PC-3 (cell line): ENCODE measurements at places on chromosomes 4 and X. TPM values are rescaled to one million over a fixed set of nuclear protein-coding genes. Genes with fewer than 3 reads are reported as not detected.

DNA sequence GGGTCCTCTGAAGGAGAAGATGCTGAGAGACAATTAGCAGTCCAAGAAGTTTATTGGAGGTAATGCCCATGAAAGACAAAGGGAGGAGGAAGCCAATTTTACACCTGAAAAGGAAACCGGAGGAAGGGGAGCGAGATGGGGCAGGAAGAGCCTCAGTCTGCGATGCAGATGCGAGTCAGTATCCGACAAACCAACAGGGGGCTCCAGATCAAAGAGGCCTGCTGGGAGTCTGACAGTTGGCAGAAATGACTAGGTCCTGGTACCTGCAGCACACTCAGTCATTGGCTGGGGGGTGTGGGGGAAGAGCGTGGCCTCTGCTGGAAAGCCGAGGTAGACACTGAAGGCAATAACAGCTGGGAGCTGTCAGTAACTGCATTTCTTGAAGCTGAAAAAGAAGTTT is 231.1 kb upstream of the CENPE start:
- no peak overlapping the region for H3K27ac ChIP-seq
- DNase-seq, result no peak
- no peaks in the 10 kb centered on the region for H3K27me3 ChIP-seq
- no peak overlapping the region for H3K4me3 ChIP-seq

TMEM150C gene
- total RNA-seq, result 0.46 and 0.58 TPM in 2 replicates

DNA sequence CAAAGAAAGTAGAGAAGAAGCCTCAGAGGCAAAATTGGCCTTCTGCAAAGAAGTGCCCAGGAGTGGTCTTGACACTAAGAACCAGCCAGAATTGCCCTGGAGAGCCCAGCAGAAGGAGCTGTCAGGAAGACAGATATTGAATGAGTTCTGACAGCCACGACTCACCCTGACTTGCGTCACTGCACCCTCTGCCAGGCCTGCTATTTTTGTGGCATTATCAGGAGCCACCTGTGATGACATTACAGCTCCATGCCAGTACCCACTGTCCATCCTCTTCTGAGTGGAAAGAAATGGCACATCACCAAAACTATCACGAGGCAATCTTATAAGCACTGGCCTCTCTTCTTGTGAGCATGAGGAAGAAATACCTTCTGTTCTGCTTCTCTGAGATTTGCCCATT is 67.7 kb downstream of the SMIM20 start:
- H3K4me1 ChIP-seq, result no peaks in the 10 kb centered on the region
- no peaks in the 10 kb centered on the region for H3K36me3 ChIP-seq
- no peaks in the 10 kb centered on the region for H3K27me3 ChIP-seq
- DNase-seq, result peak; percentile 31
- H3K27ac ChIP-seq, result no peak overlapping the region
- H3K4me3 ChIP-seq, result no peak overlapping the region

DNA sequence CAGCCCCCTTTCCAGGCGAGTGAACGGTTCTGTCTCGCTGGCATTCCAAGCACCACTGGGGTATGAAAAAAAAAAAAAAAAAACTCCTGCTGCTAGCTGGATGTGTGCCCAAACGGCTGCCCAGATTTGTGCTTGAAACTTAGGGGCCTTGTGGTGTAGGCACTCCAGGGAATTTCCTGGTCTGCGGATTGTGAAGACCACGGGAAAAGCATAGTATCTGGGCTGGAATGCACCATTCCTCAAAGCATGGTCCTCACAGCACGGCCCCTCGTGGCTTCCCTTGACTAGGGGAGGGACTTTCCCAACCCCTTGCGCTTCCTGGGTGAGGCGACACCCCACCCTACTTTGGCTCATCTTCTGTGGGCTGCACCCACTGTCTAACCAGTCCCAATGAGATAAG is 516.8 kb upstream of the FAM241A start:
- H3K4me1 ChIP-seq, result no peaks in the 10 kb centered on the region
- H3K27me3 ChIP-seq, result no peaks in the 10 kb centered on the region; the same call in 1 of the 2 replicates
- DNase-seq, result no peak
- H3K27ac ChIP-seq, result no peak overlapping the region

ARHGEF38 gene
- 2.0 and 5.9 TPM in 2 replicates for total RNA-seq

- peak overlapping the region; percentile 93 for H3K27ac ChIP-seq
- H3K27me3 ChIP-seq, result no peaks in the 10 kb centered on the region
- H3K4me1 ChIP-seq, result peaks cover 19% of the 10 kb centered on the region
- H3K36me3 ChIP-seq, result no peaks in the 10 kb centered on the region
These were observed 161.0 kb downstream of the NSUN7 start for GRCh38 chr4:40910706-40911105.

- no peak overlapping the region for H3K27ac ChIP-seq
- H3K36me3 ChIP-seq, result no peaks in the 10 kb centered on the region
- H3K4me1 ChIP-seq, result peaks cover 10% of the 10 kb centered on the region; the same call in 1 of the 2 replicates
- peak; percentile 85 for DNase-seq
- H3K27me3 ChIP-seq, result no peaks in the 10 kb centered on the region
These were observed 404.6 kb downstream of the PRDM5 start for GRCh38 chr4:120517966-120518365.

- no peak overlapping the region for H3K4me3 ChIP-seq
- H3K36me3 ChIP-seq, result no peaks in the 10 kb centered on the region
- H3K4me1 ChIP-seq, result peaks cover 47% of the 10 kb centered on the region
- H3K27me3 ChIP-seq, result no peaks in the 10 kb centered on the region
- peak overlapping the region; percentile 40; the same call in 1 of the 2 replicates for H3K27ac ChIP-seq
- DNase-seq, result peak; percentile 13
These were observed 124.2 kb downstream of the CAMK2D start for GRCh38 chr4:113637363-113637762.
